Large intestine (tissue), 12 donors: ENCODE measurements at places on chromosomes 12 and 14. TPM values are rescaled to one million over a fixed set of nuclear protein-coding genes. Genes with fewer than 3 reads are reported as not detected.

The KRT5 gene
- polyA plus RNA-seq, result 1.8 TPM

The NRIP2 gene
- 4.2 TPM for polyA plus RNA-seq

The RPL41 gene
- 5,871 TPM for polyA plus RNA-seq

The ACOT4 gene
- 2.4 TPM for polyA plus RNA-seq

The NANOG gene
- 0.10 TPM for polyA plus RNA-seq

The KMT2D gene
- polyA plus RNA-seq, result 46.1 TPM

The PRR4 gene
- polyA plus RNA-seq, result 6.1 TPM

- no peak for DNase-seq
These were observed 6.8 kb downstream of the PRPH start for GRCh38 chr12:49301760-49302159.

- no peak for DNase-seq
These were observed 312.8 kb upstream of the RPL10L start for GRCh38 chr14:46964378-46964777.

DNA sequence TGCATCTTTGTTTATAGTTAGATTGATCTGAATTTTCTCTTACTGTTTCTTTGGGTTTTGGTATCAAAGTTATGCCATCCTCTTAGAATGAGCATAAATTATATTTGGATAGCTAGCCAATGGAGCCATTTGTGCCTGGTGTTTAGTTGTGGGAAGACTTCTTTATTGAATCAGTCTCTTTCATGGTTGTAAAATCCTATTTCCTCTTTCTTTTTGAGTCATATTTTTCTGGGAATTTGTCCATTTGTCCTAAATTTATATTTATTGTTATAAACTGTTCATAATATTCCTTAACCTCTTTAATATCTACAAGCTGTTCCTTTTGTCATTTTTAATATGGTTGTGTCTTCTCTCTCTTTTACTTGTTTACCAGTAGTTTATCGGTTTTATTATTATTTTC, 462.5 kb downstream of the AEBP2 start:
- no peak for DNase-seq

- no peak for DNase-seq
These were observed 42.3 kb downstream of the ARMH4 start for GRCh38 chr14:58109744-58110143.

DNA sequence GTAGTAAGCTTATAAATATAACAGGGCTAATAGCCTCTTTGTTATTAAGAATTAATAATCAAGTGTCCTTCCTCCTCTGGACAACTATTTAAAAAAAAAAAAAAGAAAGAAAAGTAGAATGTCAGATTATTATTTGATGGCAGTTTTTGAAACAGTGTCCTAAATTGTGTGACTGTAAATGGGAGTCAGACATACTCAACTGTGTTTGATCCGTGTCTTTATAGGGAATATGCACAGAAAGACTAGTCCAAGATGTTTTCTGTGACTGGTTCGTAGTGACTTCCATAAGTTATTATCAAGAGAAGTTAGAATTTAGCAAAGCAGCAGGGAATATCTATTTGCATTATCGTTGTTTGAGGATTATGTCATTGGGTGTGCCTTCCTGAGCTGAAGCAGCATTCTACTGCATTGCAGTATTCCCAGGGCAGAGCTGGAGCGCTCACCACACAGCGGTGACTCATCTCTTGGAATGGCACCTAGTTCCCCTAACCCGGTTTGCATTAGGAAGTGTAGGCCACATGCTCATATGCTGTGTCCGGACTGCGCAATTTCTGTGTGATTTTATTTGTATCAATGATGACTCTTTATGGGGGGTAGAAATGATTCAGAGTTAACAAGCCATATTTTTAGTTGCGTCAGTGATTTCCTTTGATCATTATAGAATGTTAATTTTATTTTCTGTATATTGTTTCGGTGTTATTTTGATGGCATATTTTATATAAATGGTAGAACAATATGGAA, 7.9 kb downstream of the DYNC1H1 start:
- DNase-seq, result peak; percentile 93

- DNase-seq, result no peak
These were observed 14.3 kb downstream of the PPP2R5C start for GRCh38 chr14:101775826-101776225.

GRCh38 chr14:21202463-21203358, 46.8 kb upstream of the OR5AU1 start:
- DNase-seq, result no peak

GRCh38 chr14:100399052-100399849, 76.1 kb downstream of the SLC25A47 start:
- peak; percentile 4 for DNase-seq

GRCh38 chr14:95562892-95563685, 28.2 kb downstream of the GLRX5 start:
- DNase-seq, result no peak

DNA sequence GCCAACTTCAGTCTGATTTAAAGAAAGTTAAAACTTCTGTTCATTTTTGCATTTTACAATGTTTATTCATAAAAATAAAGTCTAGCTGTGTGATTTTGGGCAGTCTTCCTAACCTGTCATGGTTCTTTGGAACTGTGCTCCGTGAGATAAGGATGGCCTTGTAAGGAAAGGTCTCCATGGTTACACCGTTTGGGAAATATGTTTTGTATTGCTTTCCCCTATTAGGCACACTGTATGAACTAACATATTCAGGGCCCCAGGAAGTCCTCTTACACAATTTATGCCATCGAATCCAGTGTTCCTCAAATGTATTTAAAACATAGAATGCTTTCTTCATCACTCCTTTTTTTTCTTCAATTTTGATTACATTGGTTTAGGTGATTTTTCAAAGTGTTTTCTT, 54.5 kb downstream of the APAF1 start:
- DNase-seq, result no peak
